A549 (cell line): ENCODE measurements at places on chromosomes 1 and 21.

GRCh38 chr1:162020150-162020549, 3.5 kb downstream of the OLFML2B start:
- DNase-seq = no peak

GRCh38 chr1:6727535-6727934, 25.9 kb upstream of the DNAJC11 start:
- peak; percentile 36 for DNase-seq

DNA sequence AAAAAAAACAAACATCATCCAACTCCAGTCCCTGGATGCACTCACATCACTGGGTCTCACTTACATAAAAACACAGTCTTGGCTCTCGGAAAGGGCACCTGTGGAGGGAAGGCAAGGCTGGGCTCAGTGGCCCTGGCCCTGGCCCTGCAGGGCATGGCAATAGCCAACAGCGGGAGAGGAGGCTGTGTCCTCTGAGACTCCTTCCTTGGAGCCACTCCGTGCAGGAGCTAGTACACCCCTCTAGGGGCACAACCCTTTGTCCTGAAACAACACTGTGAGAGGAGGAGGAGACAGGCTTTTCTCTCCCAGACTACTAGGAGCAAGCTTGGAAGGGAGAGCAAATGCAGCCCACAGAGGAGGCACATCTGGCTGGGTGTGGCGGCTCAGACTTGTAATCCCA, 28.0 kb downstream of the URB1 start:
- no peak for DNase-seq

DNA sequence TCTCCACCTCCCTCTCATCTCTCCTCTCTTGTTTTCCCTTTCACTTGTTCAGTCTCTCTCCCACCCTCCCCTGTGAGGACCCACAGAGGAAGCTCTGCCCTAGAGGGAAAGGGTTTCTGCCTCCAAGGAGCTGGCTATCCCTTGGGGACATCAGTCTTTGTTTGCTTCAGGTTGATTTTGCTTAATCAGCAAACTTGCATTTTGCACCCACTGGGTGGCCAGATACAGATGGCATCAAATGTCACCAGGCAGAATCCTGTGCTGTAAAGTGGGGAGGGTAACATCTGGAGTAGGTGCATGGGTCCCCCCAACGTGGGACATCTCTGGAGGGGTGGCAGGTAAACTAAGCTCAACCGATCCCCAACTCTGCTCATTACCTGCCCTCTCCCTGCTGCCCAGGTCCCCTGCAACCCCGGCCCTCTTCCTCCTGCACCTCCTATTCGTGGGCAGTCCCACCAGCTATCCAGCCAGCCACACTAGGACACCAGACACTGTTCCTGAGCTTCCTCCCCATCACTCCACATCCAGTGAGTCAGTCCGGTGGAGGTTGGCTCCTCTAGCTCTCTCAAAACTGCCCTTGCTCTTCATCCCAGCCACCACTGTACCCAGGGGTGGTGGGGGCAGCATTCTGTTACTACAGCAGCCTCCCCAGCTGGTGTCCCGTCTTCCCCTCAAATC, 123.3 kb downstream of the KCNN3 start:
- DNase-seq = no peak

- DNase-seq = no peak
These were observed 1.4 kb downstream of the NCF2 start for GRCh38 chr1:183588827-183589226.

- peak; percentile 54 for DNase-seq
These were observed 5.0 kb downstream of the PFKL start for GRCh38 chr21:44304877-44305293.

DNA sequence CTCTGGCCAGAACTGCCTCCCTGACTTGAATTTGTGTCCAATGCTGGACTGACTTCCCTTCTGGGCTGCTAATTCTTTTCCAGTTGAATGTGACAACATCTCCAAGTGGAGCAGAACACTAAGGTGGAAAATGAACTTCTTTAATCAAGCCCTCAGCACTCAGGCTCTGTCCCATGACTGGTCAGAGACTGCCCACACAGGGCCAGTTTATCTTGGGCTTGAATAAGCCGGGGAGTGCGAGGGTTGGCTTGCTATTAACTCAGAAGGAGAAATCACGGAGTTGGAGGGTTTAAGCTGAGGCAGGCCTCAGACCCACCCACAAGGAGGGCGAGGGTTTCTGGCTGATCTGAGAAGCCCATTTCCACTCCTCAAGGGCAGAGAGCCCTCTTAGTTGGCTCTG, 12.4 kb downstream of the KCNA10 start:
- DNase-seq = no peak

DNA sequence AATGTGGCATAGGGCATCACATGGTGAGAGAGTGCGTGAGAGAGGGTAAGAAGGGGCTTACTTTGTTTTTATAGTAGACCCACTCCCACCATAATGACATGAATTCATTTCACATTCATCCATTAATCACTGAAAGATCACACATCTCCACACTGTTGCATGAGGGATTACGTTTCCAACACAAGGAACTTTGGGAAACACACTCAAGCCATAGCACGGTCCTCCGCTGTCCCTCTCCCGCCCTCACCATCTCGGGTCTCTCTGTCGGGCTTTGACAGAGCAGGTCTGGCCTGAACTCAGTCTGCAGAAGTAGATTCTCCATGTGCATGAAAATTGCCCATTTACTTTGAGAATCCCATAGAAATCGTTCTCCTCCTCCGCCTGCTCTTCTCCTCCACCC, 312.2 kb downstream of the MATN1 start:
- DNase-seq = no peak

- no peak for DNase-seq
These were observed 121.4 kb downstream of the CCDC185 start for GRCh38 chr1:223514644-223515043.

- DNase-seq = no peak
These were observed 41.5 kb downstream of the NCAM2 start for GRCh38 chr21:21039624-21040170.

DNA sequence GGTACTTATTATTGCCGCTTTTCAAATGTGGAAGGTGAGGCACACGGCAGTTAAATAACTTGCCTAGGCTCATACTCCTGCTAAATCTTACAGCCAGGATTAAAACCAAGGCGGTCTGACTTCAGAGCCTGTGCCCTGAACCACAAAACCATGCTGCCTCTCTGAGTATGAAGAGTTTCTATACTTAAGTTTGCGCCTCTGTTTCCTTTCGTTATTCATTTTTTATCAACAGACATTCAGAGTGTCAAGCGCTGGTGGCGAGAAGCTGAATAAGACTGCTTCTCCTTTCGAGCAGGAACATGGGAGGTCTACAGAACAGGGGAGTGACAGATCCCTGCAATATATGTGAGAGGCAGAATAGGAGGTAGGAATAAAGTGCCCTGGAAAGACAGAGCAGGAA, 96.0 kb upstream of the DUSP10 start:
- no peak for DNase-seq

GRCh38 chr21:38257667-38258066, 876 bp downstream of the KCNJ15 start:
- DNase-seq = no peak

DNA sequence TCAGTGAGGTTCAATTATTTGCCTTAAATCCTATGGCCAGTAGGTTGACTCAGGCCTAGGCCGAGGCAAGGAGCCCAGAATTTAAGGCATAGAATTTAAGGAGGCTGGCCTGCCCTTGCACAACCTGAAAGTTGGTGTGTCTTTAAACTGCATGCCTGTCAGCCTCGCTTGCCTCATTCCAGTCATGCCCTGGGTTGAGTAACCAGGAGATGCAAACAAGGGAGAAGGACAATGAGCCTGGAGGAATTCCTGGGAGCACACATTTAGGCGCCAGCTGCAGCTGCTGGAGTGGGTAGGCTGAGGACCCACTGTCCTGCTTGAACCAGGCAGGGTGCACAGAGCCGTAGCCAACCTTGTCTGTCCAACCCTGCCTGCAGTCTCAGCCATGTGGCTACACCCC, 11.7 kb downstream of the CD2 start:
- no peak for DNase-seq

DNA sequence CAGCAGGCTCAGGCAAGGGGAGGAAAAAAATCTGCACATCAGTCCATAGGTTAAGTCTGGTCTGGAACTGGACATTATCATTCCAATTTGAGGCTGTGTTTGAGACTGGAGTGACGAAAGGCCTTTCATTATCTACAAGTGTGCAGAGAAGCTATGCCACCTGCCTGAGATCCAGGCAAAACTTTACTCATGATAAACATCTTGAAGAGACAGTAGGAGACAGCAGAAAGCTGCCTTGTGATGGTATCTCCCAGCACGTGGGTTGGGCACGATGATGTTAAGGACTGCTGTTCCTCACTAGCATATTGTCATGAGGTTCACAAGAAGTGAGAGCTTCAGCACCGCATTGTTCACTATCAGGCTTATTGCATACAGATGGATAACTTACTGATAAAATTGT, 126.4 kb downstream of the PLXNA2 start:
- DNase-seq = no peak

- no peak for DNase-seq
These were observed 109.9 kb downstream of the GALNT2 start for GRCh38 chr1:230176871-230177411.

- DNase-seq = no peak
These were observed 9.7 kb downstream of the ATP2B4 start for GRCh38 chr1:203636291-203636690.

- DNase-seq = no peak
These were observed 660 bp upstream of the PDE4B start for GRCh38 chr1:65791801-65792668.

- DNase-seq = no peak
These were observed 23.6 kb upstream of the KCNJ6 start for GRCh38 chr21:37939838-37940237.

- no peak for DNase-seq
These were observed 69.8 kb downstream of the TNR start for GRCh38 chr1:175673371-175674150.

- DNase-seq = no peak
These were observed 82.7 kb upstream of the ABCD3 start for GRCh38 chr1:94335447-94335846.

DNA sequence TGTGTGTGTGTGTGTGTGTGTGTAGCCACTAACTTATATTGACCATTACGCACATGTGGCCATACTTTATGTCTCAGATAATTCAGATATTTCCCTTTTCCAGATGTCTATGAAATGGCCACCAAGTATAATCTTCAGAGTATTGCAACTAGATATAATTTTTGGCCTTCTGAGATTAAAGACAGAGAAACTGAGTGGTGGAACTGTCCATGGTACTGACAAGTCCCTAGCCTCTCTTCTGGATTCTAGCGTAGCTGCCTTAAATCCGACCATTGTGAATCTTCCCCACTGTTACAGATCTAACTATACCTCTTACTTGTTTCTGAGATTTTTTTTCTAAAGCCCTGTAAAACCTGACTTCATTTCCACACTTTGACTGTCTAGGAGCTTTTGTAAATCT, 100.0 kb upstream of the SERTAD4 start:
- DNase-seq = peak; percentile 16

- DNase-seq = no peak
These were observed 108.0 kb downstream of the LBR start for GRCh38 chr1:225319871-225320270.

DNA sequence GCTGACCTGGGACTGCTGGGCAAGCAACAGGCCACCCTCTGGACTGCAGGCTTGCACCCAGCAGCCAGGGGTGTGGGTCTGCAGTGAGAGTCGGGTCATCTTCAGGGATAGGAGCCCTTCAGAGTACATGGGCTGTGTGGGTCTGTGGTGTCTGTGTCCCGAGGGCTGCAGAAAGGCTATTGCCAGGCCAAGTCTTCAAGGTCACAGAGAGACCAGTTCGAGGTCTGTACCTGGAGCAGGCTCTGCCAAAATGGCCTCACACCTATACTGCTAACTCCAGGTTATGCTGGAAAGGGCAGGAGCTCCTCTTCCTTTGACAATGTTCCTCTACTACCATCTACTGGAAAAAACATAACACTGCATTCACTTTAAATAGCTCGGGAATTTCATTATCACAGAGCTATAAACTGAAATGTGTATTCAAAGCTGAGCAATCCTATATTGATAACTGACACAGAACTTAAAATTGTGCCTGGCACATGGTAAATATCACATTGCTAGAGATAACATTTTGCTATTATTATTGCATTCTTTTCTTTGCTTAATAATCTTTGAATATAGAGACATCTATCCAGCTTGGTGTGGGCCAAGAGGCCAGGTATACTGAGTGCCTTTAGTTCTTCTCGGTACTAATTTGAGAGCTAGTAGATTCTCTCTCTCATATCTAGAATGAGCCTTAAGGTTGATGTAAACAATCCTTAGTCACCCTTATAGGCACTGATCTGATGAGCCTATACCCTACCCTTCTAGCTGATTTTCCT, 6.9 kb upstream of the DNAH14 start:
- DNase-seq = peak; percentile 48

GRCh38 chr1:33132549-33132948, 49.3 kb downstream of the TRIM62 start:
- no peak for DNase-seq
